Activated naive CD8-positive, alpha-beta T cell treated with anti-CD3 and anti-CD28 coated beads for 36 hours (primary cell): ENCODE measurements at places on chromosomes 6 and 20. TPM values are rescaled to one million over a fixed set of nuclear protein-coding genes. Genes with fewer than 3 reads are reported as not detected.

Gene PKIG
- total RNA-seq: 9.2 TPM

DNA sequence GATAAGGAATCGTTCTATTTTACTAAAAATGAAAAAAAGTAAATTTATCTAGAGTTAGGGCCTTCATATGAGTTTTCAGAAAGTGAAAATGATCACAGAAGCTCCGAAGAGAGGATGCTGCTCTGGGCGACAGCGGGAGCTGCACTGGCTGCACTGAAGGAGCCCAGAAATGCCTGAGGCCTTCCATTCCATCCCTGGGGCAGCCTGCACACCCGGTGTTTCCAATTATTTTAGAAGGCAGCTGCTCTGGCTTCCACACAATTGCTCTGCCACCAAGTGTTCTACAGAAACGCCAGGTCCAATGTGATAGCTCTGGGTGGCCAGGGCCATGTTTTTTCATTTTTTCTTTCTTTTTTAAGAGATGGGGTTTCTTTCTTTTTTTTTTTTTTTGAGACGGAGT, 3.6 kb downstream of the DTNBP1 start:
- peaks cover 28% of the 10 kb centered on the region for H3K4me1 ChIP-seq
- no peak for DNase-seq
- H3K36me3 ChIP-seq: peaks cover 17% of the 10 kb centered on the region
- H3K4me3 ChIP-seq: no peak overlapping the region
- H3K27me3 ChIP-seq: no peaks in the 10 kb centered on the region

DNA sequence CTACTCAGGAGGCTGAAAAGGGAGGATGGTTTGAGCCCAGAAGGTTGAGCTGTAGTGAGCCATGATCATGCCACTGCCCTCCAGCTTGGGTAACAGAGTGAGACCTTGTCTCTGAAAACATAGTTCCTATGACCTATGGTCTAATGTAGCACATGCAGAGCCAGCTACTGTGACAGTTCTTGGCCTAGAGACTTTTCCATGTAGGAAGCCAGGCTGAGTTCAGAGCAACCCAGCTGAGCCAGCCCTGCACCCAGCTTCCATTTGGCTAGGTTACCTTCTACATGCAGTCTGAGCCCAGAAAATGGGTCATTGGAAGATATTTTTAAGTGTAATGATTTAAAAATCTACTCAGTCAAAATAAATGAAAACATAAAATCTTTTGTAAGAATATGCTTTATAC, 92.8 kb downstream of the FNDC1 start:
- H3K36me3 ChIP-seq: no peaks in the 10 kb centered on the region
- H3K27me3 ChIP-seq: peaks cover 1% of the 10 kb centered on the region
- DNase-seq: no peak
- no peak overlapping the region for H3K4me3 ChIP-seq
- no peaks in the 10 kb centered on the region for H3K4me1 ChIP-seq

DNA sequence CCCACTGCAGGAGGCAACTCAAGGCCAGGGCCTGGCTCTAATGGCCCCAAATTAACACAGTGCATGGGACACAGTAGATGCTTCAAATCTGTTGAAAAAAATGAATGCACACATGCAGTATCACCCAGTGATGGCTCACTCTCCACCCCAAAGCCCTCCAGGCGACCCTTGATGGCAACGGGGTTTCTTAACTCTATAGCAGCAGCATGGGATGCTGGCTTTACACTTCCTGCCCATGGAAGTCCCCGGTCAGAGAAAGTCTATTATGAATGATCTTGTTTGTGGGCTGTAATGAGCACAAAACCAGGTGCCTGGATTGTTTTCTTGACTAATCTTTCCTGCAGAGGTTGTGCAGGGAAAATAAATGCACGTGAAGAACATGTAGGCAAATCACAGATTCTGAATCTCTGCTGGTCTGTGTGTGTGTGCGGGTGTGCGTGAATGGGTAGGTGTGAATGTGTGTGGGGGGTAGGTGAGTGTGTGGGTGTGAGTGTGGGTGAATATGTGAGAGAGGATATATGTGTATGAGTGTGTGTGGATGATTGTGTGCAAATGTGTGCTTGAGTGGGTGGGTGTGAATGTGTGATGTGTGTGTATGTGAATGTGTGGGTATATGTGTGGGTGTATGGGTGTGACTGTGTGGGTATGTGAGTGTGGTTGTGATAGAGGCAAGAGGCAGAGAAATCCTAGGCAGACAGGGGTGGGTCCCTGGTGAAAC, 60.1 kb upstream of the MLN start:
- H3K4me3 ChIP-seq: no peak overlapping the region
- H3K27me3 ChIP-seq: peaks cover 4% of the 10 kb centered on the region
- no peak for DNase-seq
- peaks cover 18% of the 10 kb centered on the region for H3K4me1 ChIP-seq
- peaks cover 2% of the 10 kb centered on the region for H3K36me3 ChIP-seq

- no peak overlapping the region for H3K27ac ChIP-seq
- H3K36me3 ChIP-seq: no peaks in the 10 kb centered on the region
- no peaks in the 10 kb centered on the region for H3K27me3 ChIP-seq
- no peaks in the 10 kb centered on the region for H3K4me1 ChIP-seq
- no peak overlapping the region for H3K4me3 ChIP-seq
- DNase-seq: no peak
Measured at GRCh38 chr6:76790881-76791280, 672.4 kb downstream of the HTR1B start.

DNA sequence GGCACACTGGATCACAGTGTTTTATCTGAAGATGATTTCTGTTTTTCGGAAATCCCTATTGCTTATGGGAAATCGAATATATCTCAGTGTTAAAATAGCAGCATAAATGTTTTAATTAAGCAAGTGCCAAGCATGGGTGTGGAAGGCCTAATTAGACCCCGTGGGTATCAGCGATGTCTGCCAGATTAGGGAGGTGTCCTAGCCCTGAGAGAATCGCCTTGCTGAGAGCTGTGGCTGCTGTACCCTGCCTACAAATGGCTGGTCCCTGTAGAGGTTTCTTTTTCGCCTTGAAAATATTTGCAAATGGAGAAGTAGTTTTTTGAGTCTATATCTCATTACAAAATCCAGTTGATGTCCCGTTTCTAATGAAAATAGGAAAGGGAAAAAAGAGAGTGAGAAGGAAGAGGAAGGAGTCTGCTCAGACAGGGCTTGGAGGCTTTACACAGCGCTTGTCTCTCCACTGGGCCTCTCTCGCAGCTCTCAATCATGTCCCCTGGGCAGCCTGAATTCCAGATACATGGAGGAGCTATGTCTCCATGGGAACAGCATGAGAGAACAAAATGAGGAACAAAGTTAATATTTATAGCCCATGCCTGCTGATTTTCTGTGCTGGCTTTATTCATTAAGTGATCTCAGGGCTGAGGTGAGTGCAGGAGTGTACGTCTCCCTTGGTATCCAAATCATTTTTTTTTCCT, 35.2 kb upstream of the BCLAF1 start:
- no peaks in the 10 kb centered on the region for H3K36me3 ChIP-seq
- DNase-seq: no peak
- no peak overlapping the region for H3K4me3 ChIP-seq
- H3K4me1 ChIP-seq: no peaks in the 10 kb centered on the region
- no peak overlapping the region for H3K27ac ChIP-seq

Gene DSP
- total RNA-seq: 0.16 TPM

Gene ZC3H12D
- total RNA-seq: 27.9 TPM

DNA sequence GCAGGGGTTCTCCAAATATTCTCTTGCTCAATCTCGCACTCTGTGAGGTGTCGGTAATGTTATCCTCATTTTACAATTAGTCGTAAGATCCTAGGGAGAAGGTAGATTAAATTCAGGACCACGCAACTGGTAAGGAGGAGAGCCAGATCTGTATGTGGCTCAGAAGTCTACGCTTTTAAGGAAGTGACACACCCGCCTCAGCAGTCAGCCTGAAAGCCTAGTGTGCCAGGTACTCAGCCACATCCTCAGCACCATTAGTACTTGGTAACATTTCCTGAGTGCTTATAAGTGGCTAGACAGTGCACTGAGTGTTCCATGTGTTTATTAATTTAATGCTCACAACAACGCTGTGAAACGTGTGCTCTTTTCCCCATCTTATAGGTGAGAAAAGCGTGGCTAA, 63.7 kb downstream of the DHX35 start:
- H3K36me3 ChIP-seq: peaks cover 26% of the 10 kb centered on the region
- H3K4me1 ChIP-seq: peaks cover 9% of the 10 kb centered on the region
- DNase-seq: no peak
- no peaks in the 10 kb centered on the region for H3K27me3 ChIP-seq
- H3K4me3 ChIP-seq: no peak overlapping the region
- H3K27ac ChIP-seq: no peak overlapping the region

Gene CYP39A1
- total RNA-seq: not detected

GRCh38 chr6:7454696-7455358, 65.2 kb downstream of the RIOK1 start:
- H3K36me3 ChIP-seq: no peaks in the 10 kb centered on the region
- no peaks in the 10 kb centered on the region for H3K27me3 ChIP-seq
- DNase-seq: no peak
- no peak overlapping the region for H3K4me3 ChIP-seq

- peak overlapping the region; percentile 56 for H3K27ac ChIP-seq
- peaks cover 20% of the 10 kb centered on the region for H3K4me1 ChIP-seq
- no peaks in the 10 kb centered on the region for H3K27me3 ChIP-seq
- H3K4me3 ChIP-seq: no peak overlapping the region
- DNase-seq: no peak
Measured at GRCh38 chr20:46350986-46351267, 42.6 kb upstream of the CDH22 start.

Gene SSTR4
- not detected for total RNA-seq

Gene SLC2A10
- total RNA-seq: 0.06 TPM

GRCh38 chr6:122747573-122747972, 31.9 kb upstream of the FABP7 start:
- H3K27me3 ChIP-seq: no peaks in the 10 kb centered on the region
- peak overlapping the region; percentile 38 for H3K27ac ChIP-seq
- peaks cover 3% of the 10 kb centered on the region for H3K36me3 ChIP-seq

Gene KCNQ2
- total RNA-seq: 0.19 TPM

Gene DNMT3B
- total RNA-seq: 2.6 TPM
